ENCODE measurements at places on chromosomes 7 and 10.

DNA sequence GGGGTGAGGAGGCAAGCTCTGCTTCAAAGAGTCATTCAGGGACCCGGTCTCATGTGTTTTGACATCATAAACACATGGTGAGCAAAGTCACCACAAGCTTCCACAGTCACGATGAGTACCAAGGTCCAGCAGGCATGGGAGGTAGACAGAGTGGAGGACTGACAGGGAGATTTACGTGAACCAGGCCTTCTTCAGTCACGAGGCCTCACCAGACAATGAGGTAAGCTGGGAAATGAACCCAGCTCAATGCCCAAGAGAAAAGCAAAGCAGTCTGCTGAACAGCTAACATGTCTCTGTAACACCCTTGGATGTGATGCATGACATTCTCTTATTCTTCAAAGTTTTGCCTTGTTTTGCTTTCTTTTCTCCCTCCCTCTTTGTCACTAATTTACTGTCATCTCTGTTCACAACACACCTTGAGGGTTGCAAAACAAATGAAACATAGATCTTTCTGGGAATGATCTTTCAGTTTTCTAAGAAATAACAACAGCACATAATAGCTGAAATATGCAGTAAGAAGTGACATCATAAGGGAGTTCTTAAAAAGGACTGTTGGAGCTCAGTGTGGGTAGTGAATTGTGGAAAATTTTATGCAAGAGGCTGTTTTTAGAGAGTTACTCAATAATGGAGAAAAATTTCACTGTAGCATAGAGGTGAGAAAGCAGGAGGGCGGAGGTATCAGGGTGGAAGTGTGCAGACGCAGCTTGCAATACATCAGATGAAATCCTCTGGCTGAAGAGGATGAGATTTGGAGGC lies 9.0 kb downstream of the PPP1R17 start:
- no peak for DNase-seq
- H3K27me3 ChIP-seq, result no peaks in the 10 kb centered on the region
- no peak overlapping the region for H3K4me3 ChIP-seq
- no peaks in the 10 kb centered on the region for H3K36me3 ChIP-seq

DNA sequence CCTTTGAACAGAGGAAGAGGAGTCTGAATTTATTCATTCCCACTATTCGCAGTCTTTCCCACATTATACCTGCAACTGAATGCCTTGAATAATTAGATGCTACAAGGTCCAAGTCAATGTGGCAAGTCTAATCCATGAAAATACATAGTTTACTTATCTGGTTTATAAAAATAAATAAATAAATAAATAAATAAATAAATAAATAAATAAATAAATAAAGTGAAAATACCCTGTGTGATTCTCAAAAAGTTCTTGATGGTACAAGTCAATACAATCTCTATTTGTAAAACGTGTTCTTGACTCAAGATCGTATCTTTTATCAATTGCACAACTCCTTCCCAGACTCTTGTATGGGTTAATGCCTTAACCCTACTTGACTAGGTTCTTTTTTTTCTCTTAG lies 417.7 kb downstream of the ZWINT start:
- no peaks in the 10 kb centered on the region for H3K4me1 ChIP-seq
- no peaks in the 10 kb centered on the region for H3K36me3 ChIP-seq
- H3K4me3 ChIP-seq, result no peak overlapping the region
- no peaks in the 10 kb centered on the region for H3K27me3 ChIP-seq
- no peak overlapping the region for H3K27ac ChIP-seq
- no peak for DNase-seq

DNA sequence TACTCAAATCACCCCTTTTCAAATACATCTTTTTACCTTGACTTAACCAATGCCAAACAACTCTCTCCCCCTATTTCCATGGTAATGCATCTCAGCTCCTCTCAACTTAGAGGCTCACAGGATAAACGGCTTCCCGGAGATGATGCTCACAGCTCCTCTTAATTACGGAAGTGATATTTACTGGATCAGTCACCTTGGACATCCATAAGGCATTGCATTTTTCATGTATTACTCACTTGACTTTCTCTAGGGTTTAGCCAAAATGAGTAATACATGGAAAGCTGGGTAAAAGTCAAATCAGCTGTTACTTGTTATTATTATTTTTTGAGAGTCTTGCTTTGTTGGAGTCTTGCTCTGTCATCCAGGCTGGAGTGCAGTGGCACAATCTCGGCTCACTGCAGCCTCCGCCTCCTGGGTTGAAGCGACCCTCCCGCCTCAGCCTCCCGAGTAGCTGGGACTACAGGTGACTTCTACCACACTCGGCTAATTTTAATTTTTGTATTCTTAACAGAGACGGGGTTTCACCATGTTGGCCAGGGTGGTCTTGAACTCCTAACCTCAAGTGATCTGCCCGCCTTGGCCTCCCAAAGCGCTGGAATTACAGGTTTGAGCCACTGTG lies 73.3 kb upstream of the RHEB start:
- H3K4me1 ChIP-seq, result peaks cover 8% of the 10 kb centered on the region
- 0 out of 2 replicates have a peak, but pooled peaks cover 1% of the 10 kb centered on the region for H3K36me3 ChIP-seq
- no peak overlapping the region for H3K4me3 ChIP-seq
- peak; percentile 96 for DNase-seq
- peak overlapping the region; percentile 55 for H3K27ac ChIP-seq

DNA sequence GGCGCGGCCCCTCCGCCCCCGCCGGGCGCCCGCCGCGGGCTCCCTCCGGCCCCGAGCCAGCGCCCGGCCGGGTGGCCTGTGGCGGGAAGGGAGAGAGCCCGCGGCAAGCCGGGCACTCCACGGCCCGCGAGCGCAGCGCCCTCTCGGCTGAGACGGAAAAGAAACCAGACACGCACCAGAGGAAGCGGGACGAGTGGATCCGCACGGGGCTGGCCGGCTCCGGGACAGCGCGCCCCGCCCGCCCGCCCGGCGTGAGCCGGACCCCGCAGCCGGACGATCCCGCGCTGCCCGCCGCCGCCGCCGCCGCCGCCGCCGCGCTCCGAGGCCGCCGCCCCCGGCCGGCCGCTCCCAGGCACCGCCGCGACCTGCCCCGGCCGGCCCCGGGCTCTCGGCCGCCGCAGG lies 300 bp downstream of the ARHGAP21 start:
- H3K27ac ChIP-seq, result peak overlapping the region; percentile 84
- no peaks in the 10 kb centered on the region for H3K4me1 ChIP-seq
- peaks cover 6% of the 10 kb centered on the region for H3K36me3 ChIP-seq
- H3K4me3 ChIP-seq, result peak overlapping the region; percentile 58

GRCh38 chr10:59362959-59363381 lies 621 bp upstream of the FAM13C start:
- no peak overlapping the region for H3K27ac ChIP-seq
- no peaks in the 10 kb centered on the region for H3K27me3 ChIP-seq
- peaks cover 8% of the 10 kb centered on the region for H3K4me1 ChIP-seq
- no peaks in the 10 kb centered on the region for H3K36me3 ChIP-seq

DNA sequence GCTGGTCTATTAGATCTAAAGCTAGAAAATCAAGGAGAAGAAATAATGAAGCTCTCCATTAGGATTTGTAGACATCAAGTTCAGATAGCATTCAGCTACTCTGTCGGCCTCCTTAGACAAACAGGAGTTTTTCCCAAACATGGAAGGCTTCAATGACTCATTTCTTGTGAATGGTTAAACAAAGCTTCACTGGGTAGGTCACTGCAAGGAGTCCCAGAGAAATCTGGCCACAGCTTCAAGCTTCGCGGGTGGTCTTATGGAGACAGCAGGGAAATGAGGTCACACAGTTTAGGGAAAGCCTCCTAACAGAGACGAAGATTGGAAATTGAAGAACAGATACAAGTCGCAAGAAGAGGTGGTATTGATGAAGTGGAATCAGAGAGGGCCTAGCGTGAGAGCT lies 22.6 kb upstream of the LRRC72 start:
- H3K4me1 ChIP-seq, result peaks cover 2% of the 10 kb centered on the region
- no peaks in the 10 kb centered on the region for H3K27me3 ChIP-seq
- DNase-seq, result peak; percentile 81
- H3K4me3 ChIP-seq, result no peak overlapping the region

- no peak for DNase-seq
- H3K4me1 ChIP-seq, result no peaks in the 10 kb centered on the region
Observed at GRCh38 chr7:8620169-8620568, 186.8 kb downstream of the NXPH1 start.

- H3K27me3 ChIP-seq, result no peaks in the 10 kb centered on the region
- no peaks in the 10 kb centered on the region for H3K4me1 ChIP-seq
- no peak overlapping the region for H3K27ac ChIP-seq
- no peaks in the 10 kb centered on the region for H3K36me3 ChIP-seq
- no peak overlapping the region for H3K4me3 ChIP-seq
- no peak for DNase-seq
Observed at GRCh38 chr7:69929622-69930021, 331.3 kb downstream of the AUTS2 start.

GRCh38 chr7:74372511-74373111 lies 81.1 kb upstream of the GTF2IRD1 start:
- no peak for DNase-seq
- no peak overlapping the region for H3K27ac ChIP-seq
- H3K27me3 ChIP-seq, result no peaks in the 10 kb centered on the region
- H3K4me1 ChIP-seq, result peaks cover 2% of the 10 kb centered on the region
- no peak overlapping the region for H3K4me3 ChIP-seq
- peaks cover 25% of the 10 kb centered on the region for H3K36me3 ChIP-seq

GRCh38 chr7:157523766-157524421 lies 187.1 kb downstream of the DNAJB6 start:
- H3K27ac ChIP-seq, result no peak overlapping the region
- no peaks in the 10 kb centered on the region for H3K36me3 ChIP-seq
- H3K27me3 ChIP-seq, result no peaks in the 10 kb centered on the region
- no peak overlapping the region for H3K4me3 ChIP-seq
- no peak for DNase-seq
- H3K4me1 ChIP-seq, result no peaks in the 10 kb centered on the region

All from IMR-90 (cell line).